ENCODE measurements at places on chromosomes 4 and X.

DNA sequence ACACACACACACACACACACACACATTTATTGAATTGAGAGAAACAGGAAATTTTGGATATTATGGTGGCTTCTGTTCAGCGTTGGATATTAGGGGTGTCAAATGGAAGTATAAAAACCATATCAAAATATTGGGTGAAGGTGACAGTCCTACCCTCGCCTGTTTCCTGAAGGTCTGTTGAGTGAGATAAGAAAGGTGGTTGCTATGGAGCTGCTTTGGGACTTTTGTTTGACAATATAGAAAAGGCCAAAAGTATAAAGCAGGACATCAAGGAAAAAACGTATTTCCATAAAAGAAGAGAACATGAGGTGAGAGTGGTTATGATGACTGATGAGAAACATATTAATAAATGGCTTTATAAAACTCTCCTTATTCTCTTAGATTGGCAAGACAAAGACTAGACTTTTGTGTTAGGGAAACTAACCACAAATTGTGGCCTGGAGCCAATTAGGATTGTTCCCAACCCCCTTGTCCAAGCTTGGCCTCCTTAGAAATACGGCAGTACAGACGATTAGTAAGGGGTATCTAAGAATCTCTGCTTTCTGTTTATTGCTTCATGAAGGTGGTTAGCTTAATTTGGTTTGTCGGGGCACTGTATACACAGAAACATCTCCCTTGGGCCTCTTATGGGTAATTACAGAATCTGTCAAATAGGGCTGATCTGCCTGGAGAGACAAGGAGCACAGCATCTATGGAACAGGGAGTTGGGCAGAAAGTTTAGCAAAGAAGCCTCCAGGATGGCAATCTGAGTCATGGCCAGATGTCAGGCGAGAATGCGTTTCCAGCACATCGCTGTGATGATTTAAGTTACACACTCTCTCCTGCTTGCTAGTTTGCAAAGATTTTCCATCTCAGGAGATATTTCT lies 198.0 kb downstream of the CBR4 start:
- no peak for DNase-seq

GRCh38 chr4:147539959-147540358 lies 59.1 kb downstream of the EDNRA start:
- DNase-seq: no peak

GRCh38 chrX:115419069-115419468 lies 129.6 kb downstream of the LUZP4 start:
- DNase-seq: no peak

DNA sequence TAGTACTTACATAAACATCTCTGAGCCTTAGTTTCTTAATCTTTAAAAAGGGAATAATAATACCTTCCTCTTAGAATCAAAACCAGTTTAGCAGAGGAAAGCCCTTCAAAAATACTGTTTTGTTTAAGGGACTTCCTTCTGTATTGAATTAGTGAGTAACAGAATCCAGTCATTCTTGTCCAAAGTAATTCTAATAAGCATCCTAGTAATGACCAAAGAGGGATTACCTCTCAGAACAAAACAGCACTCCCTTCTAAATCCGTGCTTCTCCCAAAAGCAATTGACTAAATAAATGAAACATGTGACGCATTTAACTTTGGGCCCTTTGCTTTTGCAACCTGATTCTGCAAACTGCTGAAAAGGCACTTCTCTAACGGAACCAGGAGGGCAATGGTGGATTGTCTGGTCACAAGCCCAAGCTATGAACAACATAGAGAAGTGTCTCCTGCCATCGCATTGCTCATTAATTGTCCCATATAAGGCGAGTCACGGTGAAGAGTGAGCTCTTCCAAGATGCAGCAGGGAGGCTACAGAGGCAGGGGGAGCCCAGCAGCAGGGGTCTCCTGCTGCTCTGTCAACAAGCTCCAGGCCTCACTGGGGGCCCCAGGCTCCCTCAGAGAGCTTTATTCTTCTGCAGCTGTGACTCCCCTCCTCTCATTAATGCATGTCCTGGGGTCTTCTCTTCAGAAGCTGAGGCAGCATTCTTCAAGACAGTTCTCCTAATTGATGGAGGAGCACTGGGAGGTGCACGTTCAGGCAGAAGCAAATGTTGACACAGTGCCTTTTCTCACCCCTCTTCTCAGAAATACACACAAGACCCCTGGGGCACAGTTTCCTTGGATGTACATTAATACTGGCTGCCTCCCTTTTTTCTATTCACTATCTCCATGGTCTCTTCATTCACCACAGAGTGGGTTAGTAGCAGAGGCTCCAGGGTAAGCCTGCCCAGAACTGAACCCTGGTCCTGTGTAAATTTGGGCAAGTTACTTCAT lies 419.6 kb upstream of the RASGEF1B start:
- no peak for DNase-seq

- DNase-seq: no peak
Observed at GRCh38 chrX:69124108-69124507, 41.1 kb downstream of the PJA1 start.

GRCh38 chr4:122528879-122529278 lies 72.4 kb upstream of the IL2 start:
- DNase-seq: no peak
